ENCODE measurements at places on chromosomes 5 and 9.

- DNase-seq: peak; percentile 53
These were observed 159.1 kb upstream of the PPP2R2B start for GRCh38 chr5:147037515-147038205.

DNA sequence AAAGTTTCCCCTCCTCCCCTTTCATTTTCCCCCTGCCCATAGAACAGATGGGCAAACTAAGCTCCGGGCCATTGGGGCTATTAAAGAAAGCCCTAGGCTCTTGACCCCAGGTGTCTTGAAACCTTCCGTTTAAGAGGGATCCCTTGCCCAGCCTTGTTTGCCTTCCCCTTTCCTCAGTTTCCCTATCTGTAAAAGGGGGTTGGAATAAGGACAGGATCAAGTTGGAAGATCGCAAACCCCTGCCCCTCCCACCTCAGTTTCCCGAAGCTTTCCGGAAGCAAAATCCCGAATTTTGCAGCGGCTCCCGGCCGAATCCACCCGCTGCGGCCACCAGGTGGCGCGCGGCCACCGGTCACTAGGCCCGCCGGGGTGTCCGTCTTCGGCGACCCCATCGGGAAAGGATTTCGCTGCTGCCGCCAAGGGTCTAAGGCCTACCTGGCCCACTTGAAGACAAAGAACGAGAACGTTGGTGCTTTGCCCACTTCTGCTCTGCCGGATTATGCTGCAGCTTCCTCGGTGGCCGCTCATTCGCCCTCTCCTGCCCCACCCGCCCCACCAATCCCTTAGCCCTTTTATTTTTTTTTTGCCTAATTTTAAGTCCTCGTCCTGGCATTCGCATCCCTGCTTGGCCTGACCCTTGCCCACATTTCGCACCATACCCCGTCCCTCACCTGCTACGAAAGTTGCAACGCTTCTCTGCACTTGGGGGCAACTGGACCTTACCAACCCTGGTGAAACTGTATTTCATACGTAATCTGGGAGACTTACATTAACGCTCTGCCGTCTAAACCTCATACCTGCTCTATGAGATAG is 962 bp upstream of the NR6A1 start:
- DNase-seq: no peak

DNA sequence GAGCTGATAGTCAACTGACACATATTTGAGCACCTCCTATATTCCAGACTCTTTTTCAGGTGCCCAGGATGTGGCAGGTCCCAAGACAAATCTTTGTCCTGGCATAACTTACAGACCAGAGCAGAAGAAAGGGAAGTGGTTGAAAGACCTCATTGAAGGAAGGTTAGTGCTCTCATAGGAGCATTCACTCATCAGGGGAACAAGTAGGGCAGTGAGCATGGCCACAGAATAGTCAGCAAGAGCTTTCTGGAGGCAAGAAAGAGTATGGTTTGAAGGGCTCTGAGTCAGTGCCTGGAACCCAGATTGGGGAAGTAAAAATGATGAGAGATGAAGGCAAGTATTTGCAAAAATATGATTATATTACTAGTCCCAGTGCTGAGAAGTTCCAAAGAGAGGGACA is 25.0 kb upstream of the ERMP1 start:
- DNase-seq: no peak

- DNase-seq: no peak
These were observed 255.7 kb downstream of the ENC1 start for GRCh38 chr5:74384851-74385250.

Measured in epithelial cell of prostate (primary cell).